ENCODE measurements at places on chromosomes 6 and 20. TPM values are rescaled to one million over a fixed set of nuclear protein-coding genes. Genes with fewer than 3 reads are reported as not detected.

DNA sequence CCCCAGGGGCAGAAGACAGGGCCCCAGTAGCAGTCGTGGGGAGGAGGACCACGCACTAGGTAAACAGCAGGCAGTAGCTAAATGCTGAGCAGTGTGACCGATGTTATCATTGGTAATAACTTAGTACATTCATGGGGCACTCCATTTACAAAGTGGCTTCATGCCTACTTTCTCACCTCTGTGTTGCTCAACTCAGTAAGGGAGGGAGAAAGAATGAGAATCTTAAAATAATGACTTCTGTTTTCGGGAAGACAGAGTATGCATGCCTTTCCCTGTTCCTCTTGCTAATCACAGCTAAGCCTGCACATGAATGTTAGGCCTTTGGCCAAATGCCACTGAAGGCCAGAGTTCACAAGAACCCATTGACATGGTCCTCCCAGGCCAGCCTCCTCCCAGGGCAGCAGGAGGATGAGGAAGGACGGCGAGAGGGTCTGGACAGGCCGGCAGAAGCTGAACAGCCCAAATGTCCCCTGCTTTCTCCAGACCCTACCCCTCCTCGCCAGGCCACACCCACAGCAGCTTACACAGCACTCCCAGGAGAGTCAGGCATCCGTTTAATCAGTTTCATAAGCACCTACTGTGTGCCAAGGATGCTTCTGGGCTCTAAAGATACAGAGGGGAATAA is 183.4 kb downstream of the ANKRD60 start:
- no peak for DNase-seq

The KHDC1L gene
- 0.56 TPM for total RNA-seq

The COL19A1 gene
- total RNA-seq: 0.18 TPM

The AURKA gene
- total RNA-seq: 14.7 TPM

DNA sequence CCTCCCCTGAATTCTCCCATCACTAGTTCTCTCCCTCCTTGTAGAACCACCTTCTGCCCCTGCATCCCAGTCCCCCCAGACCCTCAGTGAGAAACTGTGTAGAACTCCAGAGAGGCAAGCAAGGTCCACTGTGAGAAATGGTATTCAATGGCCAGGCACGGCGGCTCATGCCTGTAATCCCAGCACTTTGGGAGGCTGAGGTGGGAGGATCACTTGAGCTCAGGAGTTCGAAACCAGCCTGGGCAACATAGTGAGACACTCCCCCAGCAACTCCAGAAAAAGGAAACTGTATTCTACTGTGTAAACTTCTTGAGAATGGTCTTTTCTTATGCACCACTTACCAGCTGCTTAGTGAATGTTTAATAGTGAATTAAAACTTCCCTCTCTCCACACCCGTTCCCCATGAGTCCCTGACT is 8.2 kb upstream of the CD83 start:
- no peak for DNase-seq

- no peak for DNase-seq
These were observed 236.6 kb downstream of the PLCB1 start for GRCh38 chr20:8368670-8369069.

DNA sequence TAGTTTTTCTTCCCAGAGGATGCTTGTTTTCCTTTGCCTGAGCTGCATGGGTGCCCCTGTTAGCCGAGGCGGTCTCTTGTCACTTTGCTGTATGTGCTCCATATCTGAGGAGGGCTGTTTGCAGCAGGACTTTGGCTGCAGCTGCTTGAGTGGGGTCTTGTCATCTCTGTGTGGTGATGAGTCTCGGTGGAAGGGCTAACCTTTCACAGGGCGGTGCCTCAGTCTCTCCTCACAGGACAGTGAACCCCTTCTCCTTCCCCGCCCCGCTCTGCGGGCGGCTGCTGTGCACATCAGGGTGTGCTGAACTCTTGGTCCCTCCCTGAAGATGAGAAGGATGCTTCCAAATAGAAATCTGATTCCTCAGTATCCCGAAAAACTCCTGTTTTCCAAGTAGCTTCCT is 75.1 kb downstream of the SYNJ2 start:
- no peak for DNase-seq

- no peak for DNase-seq
These were observed 147.7 kb upstream of the RPS6KA2 start for GRCh38 chr6:166774770-166775169.

DNA sequence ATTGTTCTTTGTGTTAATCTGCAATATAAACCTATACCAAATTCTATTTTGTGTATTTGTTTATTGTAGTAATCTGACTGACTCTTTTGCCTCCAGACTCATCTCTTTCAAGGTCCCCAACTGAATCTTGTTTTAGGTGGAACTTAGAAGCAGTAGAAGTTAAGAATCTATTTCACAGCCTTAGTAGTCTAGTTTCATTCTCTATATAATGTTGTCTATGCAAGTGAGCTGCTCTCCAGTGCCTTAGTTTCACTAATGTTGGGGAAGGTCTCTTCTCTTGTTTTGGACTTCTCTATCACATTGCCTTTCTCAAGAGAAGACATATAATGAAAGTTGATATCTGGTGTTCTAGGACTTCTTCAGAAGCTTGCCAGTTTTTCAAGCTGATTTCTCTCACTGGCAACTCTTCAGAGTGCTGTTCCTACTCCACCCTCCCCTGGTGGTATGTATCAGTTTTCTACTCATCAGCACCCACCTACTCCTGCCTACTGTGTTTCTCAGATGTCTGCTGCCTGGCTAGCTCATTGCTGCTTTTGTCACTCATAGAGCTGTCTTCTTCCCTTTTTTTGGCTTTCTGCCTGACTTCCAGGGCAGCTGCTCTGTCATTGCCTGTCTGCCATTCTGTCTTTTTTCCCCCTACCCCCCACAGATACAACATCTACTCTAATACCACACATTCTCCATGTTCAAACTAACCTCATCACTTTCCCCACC is 82.1 kb downstream of the PTPRA start:
- no peak for DNase-seq

DNA sequence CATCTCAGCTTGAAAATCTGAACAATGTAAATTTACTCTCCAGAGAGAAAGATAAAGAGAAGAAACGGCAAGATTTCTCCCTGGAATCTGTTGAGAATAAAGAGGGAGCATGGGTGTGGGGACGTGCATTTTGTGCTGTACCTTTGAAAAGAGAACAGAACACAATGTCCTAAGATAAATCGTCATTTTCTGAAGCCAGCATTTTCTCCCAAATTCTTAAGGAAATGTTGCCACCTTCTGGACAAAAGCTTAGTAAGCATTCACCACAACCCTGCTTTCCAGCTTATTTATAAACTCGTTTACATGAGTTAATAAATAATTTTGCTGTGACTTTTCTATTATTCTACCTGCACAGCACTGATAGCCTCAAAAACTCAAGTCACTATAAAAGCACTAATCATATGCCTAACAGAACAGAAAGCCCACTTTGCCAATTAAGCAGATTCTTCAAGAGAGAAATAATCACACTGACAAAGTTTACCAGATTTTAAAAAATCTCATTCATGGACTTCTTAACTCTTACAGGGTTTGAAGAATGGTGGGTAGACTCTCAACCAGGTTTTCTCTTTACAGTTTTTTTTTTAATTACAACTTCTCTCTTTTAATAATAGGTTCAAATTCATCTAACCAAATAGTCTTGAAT is 155.8 kb downstream of the MBOAT1 start:
- DNase-seq: no peak

GRCh38 chr6:45630801-45631200 is 253.1 kb upstream of the SUPT3H start:
- DNase-seq: no peak

The SCRT2 gene
- not detected for total RNA-seq

GRCh38 chr6:16473184-16473907 is 235.0 kb downstream of the GMPR start:
- no peak for DNase-seq

- DNase-seq: no peak
These were observed 233.0 kb upstream of the PRND start for GRCh38 chr20:4488407-4489339.

The TTBK1 gene
- total RNA-seq: 0.34 TPM

DNA sequence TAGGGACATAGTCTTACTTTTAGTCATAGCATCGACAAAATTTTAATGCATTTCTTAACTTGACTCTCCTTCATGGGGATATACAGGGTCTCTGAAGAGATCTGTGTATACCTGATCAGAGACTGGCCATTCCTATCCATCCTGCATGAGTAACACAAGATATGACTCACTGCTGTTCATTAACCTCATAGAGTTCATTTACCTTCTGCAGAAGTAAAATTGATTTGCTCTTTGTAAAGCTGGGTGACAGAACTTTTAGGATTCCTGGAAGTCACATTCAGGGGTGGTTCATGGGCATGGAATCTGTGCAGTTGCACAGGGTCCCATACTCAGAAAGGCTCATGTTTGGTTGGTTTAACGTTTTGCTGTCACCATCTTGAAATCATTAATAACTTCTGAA is 53.2 kb downstream of the PDE7B start:
- no peak for DNase-seq

The PHF20 gene
- 49.7 TPM for total RNA-seq

- DNase-seq: no peak
These were observed 6.0 kb downstream of the TLDC2 start for GRCh38 chr20:36881888-36882287.

- no peak for DNase-seq
These were observed 60.6 kb upstream of the ASIP start for GRCh38 chr20:34180460-34181120.

DNA sequence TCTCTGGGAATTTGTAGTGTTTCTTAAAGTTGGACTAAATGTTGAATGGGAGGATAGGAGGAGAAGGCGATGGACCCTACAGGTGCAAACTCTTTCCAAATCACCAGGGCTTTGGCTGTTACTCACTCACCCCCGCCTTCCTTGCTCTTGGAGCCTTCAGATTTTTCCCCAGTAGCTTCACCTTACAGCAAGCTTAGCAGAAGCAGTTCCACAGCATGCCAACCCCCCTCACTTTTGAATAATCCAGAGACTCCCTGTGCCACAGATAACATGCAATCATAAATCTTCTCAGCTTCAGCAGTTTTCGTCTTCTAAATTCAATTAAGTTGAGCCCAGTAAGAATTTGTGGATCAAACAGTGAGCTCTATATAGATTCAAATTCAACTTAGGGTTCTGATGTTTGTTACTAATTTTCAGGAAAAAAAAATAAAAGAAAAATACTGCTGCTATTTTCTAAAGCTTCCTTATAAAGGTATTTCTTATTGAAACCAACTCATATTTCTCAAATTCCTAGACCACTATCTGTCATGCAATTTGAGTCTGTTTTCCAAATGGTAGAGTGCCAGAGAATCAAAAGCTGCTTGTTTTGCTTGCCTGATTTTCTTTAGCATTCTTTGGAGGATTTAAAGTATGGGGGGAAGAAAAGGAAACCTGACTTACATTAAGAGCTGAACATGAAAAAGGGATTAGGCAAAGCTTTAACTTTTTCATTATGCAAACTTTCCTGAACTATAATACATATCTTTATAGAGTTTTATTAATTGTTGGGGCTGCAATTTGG is 166.4 kb downstream of the EYA4 start:
- no peak for DNase-seq
